ENCODE measurements at places on chromosomes 1 and 21. TPM values are rescaled to one million over a fixed set of nuclear protein-coding genes. Genes with fewer than 3 reads are reported as not detected.

DCDC2B gene
- not detected for total RNA-seq

CFHR1 gene
- 0.17 TPM for total RNA-seq

ZNF593OS gene
- total RNA-seq = not detected

CACHD1 gene
- total RNA-seq = 2.4 TPM

JAM2 gene
- 2.0 TPM for total RNA-seq

PI4KB gene
- 76.1 TPM for total RNA-seq

KRTAP11-1 gene
- not detected for total RNA-seq

USP25 gene
- 25.2 TPM for total RNA-seq
